ENCODE measurements at places on chromosomes 12 and 14.

- peak; percentile 54 for DNase-seq
Measured at GRCh38 chr12:76299536-76300296, 48.5 kb downstream of the BBS10 start.

DNA sequence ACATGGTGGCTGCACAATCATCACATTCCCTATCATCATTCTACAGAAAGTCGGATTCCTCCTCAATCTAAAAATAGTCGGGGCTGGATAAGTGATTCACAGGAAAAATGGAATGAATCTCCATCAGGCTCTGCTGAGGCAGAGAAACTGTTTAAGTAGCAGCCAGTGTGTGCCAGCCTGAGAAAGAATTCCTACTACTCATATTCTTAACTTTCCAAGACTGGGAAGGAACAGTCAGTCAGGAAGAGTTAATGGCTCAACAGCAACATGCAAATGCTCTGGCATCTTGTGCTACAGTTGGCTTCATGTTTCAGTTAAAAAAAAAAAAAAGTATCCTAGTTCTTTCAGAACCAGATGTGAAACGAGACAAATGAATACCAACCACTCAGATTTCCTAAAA lies 187.0 kb downstream of the GRIP1 start:
- DNase-seq: no peak

DNA sequence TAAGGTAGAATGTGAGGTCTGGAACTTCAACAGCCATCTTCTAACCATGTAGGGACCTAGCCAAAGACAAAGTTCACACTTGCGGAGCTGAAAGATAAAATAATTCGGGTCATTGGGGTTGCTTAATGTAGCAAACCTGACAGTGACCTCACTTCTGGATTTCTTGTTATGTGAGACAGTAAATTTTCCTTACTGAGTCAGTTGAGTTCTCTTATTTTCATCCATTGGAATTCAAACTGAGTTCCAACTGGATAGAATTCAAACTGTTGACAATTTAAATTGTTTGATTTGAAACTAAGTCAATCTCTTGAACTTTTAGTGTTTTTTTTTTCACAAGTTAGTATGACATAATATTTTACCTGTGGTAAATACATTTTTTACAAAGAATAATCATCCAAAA lies 406.5 kb downstream of the ADAMTS20 start:
- no peak for DNase-seq

- peak; percentile 95 for DNase-seq
Measured at GRCh38 chr12:65822732-65823512, 1.4 kb upstream of the HMGA2 start.

DNA sequence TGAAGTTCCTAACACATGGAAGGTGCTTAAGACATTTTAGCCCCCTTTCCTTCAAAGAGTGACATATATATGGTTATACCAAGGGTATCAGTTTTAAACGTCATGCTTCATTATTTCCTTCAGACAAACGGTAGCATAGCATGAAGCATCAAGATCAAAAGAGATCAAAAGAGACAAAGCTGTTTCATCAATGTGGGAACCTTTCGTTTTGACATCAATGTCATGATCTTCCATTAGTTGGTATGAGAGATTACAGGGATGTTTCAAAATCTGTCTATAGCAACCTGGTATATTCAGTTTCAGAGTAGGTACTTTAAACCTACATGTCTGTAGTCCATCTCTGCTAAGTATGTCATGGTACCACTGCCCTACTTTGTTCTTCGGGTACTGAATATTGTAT lies 28.3 kb downstream of the PUS7L start:
- no peak for DNase-seq

DNA sequence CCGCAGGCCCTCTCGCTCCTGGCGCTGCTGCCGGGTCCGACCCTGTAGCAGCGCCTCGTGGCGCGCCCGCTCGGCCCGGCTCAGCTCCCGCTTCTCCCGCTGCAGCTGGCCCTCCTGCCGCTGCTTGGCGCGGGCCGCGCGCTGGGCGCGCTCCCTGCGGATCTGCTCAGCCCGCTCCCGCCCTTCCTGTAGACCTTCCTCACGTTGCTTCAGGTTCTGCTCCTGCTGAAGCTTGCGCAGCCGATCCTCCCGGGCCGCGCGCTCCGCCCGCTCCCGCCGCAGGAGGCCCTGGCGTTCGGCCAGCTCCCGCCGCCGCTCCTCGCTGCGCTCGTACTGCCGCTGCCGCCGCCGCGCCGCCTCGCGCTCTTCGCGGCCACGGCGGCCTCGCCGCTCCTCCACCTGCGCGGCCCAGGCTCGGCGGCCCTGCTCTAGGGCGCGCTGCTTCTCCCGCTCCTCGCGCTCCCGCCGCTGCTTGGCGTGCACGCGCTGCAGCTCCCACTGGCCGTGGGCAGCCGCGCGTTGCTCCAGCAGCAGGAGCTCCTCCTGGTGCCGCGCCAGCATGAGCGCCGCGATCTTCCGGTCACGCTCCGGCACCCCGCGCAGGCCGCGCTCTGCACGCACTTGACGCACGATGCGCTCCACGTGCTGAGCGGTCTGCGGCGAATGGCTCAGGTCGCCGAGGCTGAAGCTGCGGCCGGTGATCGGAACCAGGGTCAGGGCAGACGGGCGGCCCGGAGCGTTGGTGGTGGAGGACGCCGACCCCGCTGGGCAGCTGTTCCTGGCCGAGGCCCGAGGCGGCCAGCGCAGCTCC lies 2.4 kb downstream of the CCDC177 start:
- DNase-seq: peak; percentile 30

DNA sequence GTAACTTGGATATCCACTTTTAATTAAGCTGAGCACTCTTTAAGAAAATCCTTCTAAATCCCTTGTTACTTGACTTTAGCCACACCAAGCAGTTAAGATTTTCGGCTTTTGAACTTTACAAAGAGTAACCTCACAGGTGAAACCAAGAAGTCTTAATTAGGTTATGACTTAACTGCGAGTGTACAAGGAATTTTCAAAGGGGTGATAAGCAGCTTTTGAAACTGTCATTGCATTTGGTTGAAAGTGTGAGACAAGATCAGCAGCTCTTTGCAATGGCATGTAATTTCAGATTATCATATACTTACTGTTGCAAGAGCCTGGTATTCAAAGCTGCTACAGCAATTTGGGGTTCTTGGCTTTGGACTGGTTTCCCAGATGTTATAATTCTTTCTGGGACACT lies 137.5 kb downstream of the TMEM117 start:
- DNase-seq: no peak

GRCh38 chr12:119157978-119158377 lies 20.8 kb upstream of the HSPB8 start:
- DNase-seq: no peak

DNA sequence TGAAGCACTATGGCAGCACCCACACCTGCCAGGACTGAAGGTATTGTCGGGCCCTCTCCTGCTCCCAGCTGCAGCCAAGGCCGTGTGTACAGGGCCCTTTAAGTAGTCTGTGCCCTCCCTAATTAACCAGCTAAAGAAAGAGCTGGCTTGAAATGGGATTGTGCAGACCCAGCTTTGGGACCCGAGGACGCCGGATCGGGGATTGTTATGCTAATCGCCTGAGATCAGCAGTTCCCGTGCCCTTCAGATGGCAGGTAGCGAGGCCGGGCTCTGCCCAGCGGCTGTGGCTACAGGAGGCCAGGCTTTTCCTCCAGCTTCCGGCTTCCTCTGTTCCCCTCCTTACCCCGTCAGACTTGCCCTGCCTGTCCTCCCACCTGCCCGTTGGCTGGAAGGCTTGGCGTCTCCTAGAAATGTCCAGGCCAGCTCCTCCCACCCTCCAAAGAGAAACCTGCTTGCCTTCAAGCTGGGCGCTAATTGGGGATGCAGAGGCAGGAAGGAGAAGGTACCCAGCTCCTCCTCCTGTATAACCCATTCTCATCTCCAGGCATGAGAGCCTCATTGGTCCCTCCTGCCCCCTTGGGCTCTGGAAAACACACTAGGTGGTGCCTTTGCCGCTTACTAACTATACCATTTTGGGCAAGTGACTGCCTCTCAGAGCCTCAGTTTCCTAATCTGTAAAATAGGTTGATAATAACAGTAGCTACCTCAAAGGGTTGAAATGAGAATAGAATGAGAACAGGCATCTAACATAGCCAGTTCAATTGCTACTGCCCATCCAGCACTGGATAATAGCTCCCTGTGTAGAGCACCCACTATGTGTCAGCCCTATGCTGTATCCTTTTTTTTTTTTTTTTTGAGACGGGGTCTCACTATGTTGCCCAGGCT lies 25.8 kb upstream of the MSI1 start:
- DNase-seq: no peak

Data from SJCRH30 (cell line).